ENCODE measurements at places on chromosomes 13 and 19. TPM values are rescaled to one million over a fixed set of nuclear protein-coding genes. Genes with fewer than 3 reads are reported as not detected.

- no peak for DNase-seq
These were observed 144.2 kb upstream of the VSTM2B start for GRCh38 chr19:29381353-29382203.

DNA sequence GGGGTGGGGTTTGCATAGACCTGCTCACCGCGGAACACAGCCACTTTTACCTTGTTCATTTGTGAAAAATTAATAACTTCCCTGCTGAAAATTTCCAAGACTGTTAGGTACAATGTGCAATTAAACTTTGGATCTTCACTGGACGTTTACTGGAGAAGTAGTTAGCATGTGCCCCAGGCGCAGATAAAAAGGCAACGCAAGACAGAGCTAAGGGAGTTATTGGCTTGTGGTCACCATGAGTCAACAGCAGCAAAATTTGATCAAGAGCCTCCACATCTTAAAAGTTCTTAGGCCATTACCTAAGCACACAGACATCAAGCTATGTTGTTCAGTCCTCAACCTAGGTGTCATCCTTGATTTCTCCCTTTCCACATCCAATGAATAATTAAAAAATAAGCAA, 257.0 kb downstream of the LHFPL6 start:
- no peak for DNase-seq

- DNase-seq, result peak; percentile 90
These were observed 46.7 kb downstream of the GAS6 start for GRCh38 chr13:113816946-113817859.

- DNase-seq, result no peak
These were observed 9.8 kb upstream of the CNMD start for GRCh38 chr13:52749419-52749818.

- no peak for DNase-seq
These were observed 163.5 kb downstream of the KATNAL1 start for GRCh38 chr13:30143666-30144400.

- no peak for DNase-seq
These were observed 27.7 kb downstream of the EFNB2 start for GRCh38 chr13:106507560-106508274.

DNA sequence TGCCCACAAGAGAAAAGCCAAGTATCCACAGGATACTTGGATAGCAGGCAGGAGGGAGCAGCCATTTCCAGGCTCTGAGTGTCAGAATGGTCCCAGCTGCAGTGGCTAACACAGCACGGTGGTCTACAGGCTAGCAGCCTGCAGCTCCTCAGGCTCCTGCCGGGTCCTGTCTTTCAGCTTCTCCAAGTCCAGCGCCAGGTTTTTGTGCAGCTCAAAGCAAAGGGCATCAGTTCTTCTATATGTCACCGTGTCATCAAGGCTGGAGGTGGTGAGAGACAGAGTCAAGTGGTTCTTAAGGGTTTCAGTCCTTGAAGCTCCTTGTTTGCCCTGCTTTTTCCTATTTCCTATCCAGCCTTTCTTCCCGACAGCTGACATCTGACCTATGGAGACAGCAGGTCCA, 188.6 kb downstream of the NUFIP1 start:
- no peak for DNase-seq

DNA sequence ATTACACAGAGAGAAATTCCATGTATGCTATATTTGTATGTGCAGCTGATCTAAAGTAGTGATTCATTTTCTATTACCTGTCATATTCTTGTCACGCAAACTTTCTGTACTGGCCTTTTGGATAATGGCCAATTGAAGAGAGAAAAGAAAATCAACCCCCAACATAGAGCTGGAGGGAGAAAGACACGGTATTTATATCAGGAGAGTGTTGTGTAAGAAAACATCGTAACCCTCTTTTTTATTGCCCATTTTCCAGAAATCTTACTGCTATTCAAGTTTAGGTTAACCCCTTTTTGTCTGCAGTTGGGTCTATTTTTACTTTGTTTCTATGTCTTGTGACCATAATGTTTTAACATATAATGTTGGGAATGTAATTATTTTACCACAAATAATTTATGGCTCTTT, 27.9 kb downstream of the DGKH start:
- no peak for DNase-seq

GRCh38 chr13:109840201-109840892, 54.0 kb upstream of the IRS2 start:
- no peak for DNase-seq

DNA sequence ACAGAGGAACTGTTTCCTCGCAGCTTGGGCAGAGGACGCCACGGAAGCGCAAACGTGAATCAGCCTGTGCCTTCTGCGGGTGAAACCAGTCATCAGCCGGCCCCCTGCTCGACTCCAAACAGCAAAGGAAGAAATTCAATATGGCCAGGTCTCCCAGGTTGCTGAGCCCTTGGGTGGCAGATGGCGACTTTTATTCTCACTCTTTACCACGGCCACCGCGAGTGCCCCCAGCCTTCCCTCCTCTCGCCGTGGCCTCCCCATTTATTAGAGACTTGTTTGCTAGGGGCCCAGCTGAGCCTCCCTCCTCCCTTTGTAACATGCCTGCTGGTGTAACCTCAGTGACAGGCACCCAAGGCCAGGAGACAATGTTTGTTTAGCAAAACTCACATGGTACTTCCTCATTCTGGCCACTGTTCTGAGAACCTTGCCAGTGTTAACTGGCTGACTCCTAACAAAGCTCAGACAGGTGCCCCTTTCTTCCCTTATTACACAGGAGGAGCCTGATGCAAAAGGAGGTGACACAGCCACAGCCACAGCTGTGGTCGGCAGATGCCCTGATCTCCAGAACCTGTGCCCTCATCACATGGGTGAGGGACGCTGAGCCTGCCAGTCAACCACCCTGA, 5.8 kb downstream of the RAB20 start:
- no peak for DNase-seq

DNA sequence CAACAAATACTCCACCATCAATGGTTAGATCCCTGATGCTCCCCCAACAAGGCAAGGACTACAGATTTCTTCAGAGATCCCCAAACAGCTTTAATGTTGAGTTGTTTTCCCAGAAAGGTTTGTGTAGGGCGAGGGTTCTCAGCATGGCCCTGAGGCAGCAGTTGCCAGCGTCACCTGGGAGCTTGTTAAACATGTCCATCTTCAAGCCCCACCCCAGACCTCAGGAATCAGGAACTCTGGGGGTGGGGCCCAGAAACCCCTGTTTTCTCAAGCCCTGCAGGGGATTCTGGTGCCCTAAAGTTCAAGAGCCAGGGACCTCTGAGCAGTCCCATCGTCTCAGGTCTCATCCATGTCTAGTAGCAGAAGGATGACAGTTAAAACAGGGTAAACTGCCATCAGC, 9.6 kb downstream of the EFNB2 start:
- no peak for DNase-seq

GRCh38 chr13:100515410-100515800, 73.2 kb downstream of the GGACT start:
- no peak for DNase-seq

- no peak for DNase-seq
These were observed 326.8 kb downstream of the OXGR1 start for GRCh38 chr13:96667294-96668018.

DNA sequence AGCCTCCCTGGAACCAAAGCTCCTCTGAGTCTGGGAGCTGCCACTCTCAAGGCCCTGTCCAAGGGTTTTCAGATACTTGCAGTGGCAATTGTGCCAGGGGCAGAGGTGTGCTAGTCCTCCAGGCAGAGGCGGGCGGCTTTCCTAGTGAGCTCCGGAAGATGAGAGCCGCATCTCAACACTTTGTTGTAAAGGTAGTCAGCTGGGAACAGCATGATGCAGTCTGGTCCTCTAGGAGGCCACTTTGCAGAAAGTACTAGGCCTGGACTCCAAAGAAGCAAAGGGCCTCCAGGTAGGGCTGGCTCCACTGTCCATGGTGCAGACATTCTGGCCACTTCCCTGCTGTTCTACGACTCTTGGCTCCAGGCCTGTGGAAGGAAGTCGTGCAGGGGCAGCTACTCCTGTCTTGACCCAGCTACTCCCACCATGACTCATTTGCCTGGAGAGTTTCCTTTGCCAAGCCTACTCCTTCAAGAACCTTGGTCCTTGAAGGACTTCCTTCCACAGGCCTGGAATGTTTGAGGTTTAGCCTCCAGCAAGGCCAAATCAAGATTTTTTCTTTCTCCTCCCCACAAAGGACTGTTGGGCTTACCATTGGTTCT, 9.9 kb upstream of the ZNF536 start:
- DNase-seq, result no peak

DNA sequence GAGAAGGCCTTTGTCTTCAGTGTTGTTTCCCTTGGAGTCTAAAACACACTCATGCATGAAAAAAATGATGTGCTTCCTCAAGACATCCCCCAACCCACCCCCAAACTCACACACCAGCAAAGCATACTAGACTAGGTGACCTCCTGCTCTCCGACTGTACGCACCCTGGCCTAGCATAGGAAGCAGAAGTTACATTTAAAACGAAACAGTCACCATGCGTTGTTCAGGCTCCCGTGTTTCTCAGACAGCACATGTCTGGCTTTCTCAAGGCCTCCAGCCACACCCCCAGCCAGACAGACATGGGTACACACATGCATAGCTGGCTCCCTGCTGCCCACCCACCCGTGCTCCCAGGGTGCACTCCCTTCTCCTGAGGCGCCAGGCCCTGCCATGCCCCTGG, 28.7 kb upstream of the C1QTNF9 start:
- DNase-seq, result no peak

DNA sequence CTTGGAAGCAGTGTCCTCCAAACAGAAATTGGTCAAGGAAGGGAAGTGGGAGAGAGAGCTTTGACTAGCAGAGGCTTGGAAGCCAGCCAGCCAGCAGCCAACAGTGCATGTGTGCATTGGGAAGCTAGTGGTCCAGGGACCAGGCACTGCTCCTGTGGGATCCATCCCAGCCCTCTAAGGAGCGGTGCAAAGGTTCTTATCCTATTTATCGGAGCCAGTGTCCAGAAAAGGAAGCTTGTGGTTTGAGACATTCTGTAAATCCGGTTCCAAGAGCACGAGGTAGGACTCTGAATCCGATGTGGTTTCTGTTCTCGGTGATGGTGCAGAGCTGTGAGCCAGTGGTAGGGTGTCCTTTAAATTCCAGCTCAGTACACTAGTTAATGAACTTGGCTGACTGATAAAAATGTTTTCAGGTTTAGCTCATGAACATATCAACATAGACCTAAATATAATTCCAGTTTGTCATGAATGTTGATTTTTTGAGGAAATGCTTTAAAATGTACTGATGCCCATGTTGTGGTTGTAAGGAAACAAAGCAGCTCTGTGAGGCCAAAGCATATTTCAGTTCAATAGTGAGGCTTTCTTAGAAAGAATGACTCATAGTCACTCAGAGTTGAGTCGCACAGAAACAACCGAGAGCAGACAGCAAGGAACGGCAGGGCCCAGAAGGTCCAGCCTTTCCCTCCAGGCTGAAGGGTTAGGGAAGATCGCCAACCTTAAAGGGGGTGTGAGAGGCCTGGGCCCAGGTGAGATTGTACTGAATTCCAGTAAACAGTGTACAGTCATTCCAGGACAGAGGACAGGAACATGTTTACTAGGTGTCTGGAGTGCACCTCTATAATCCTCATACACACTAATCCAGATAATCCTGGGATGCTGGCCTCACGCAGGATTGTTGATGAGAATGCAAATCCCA, 21.5 kb upstream of the GARRE1 start:
- no peak for DNase-seq

DNA sequence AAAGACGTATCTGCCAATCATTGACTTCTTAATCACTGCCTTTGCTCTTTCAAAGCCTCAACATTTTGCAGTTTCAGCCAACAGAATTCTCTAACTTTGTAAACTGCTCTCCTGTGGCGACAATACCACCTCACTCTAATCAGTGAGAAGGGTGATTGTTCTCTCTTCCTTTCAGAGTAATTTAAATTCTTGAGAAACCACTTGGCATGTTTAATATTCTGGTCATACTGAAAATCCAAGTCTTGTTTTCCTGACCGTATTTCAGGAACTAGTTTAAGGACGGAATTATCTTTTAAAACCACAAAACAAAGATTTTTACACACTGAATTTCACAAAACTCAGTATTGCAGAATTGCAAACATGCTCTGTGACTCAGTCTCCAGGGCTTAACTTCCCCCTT, 5.2 kb upstream of the CDC16 start:
- no peak for DNase-seq

GRCh38 chr19:58357481-58358145, 4.3 kb upstream of the A1BG start:
- no peak for DNase-seq

DNA sequence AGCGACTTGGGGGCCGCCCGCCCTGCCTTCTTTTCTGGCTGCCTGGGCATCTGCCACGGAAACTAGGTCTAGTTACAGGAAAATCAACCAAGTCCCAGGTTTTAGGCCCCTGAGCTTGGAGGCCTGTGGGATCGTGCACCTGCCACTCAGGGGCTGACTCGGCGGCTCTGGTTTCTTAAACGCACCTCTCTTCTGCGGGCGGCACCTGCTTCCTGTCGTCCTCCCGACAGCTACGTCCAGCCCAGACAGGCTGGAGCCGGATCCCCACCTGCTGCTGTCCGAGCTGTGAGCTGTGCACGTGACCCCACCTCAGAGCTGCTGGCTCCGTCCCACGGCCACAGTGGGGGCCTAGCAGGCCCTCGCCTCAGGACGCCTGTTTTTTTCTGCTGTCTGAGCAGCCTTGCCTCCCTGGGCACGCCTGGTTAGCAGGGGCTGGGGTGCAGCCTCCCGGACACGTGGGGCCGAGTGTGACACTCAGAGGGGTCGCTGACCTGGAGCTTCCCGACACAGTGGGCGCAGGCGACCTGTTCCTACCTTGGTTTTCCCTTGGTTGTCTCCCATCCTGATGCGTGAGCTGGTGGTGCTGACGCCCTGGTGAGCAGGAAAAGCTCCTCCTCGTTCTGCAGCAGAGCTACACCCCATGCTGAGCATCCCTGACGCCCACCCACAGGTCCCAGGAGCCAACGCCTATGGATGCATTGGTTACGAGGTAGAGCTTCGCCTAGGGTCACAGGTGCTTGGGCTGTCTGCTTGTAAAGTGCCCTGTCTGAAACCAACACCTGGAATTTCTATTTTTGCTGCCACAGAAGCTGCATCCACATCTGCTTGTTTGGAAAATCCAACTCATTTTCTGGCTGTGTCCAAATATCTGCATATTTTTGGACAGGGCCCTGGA, 17.5 kb downstream of the TMEM255B start:
- no peak for DNase-seq

GRCh38 chr19:29806098-29806866, 5.5 kb upstream of the CCNE1 start:
- no peak for DNase-seq

- DNase-seq, result no peak
These were observed 1586.4 kb upstream of the SPRY2 start for GRCh38 chr13:81927347-81927746.

DNA sequence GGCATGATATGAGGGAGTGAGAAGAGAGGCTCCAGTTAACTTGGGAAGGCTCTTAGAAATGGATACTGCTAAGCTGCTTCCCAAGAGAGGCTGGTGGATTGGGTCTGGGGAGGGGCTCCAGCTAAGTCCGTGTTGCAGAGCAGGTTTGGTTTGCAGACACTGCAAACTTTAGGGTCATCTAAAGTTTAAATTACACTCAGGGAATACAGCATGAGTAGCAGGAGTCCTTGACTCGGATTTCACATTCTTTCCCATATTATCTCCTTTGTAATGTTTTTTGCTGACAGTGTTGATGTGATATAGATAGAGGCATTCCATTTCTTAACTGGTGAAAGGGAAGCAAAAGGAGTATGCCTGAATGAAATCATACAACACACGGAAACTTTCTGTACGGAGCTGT, 31.9 kb downstream of the SGCG start:
- DNase-seq, result no peak

Gene INSL3
- 7.6 TPM for total RNA-seq

Gene ACP7
- not detected for total RNA-seq

Gene KLF1
- not detected for total RNA-seq

Gene RTBDN
- total RNA-seq, result not detected

Gene NKG7
- 169 TPM for total RNA-seq

Gene ETV2
- total RNA-seq, result 1.1 TPM

Gene ZNF541
- 1.5 TPM for total RNA-seq

Gene RASAL3
- total RNA-seq, result 80.0 TPM

Gene LYPD5
- not detected for total RNA-seq

Measured in CD8-positive, alpha-beta T cell (primary cell).